ENCODE measurements at places on chromosomes 2 and 18.

GRCh38 chr18:61955644-61956043 is 62.8 kb upstream of the RNF152 start:
- H3K36me3 ChIP-seq, result peaks cover 2% of the 10 kb centered on the region
- H3K27ac ChIP-seq, result no peak overlapping the region
- H3K4me3 ChIP-seq, result no peak overlapping the region
- no peak for DNase-seq
- H3K27me3 ChIP-seq, result peaks cover 16% of the 10 kb centered on the region

DNA sequence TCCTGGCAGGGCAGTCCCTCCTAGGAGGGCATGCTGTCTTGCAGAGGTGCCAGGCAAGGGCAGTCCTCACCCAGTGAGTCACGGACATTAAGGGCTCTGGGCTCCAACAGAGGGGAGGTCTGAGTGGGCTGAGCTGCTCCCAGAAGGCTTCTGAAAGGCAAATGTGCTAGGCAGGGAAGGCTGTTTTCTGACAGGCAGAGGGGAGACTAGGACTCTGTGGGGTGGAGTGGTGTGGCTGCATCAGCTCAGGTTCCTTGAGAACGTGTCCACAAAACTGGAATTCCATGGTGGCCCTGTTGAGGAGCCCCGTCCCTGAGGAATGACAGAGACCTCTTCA is 283.5 kb downstream of the MYCN start:
- DNase-seq, result no peak
- H3K4me3 ChIP-seq, result no peak overlapping the region
- no peaks in the 10 kb centered on the region for H3K4me1 ChIP-seq
- no peak overlapping the region for H3K27ac ChIP-seq

GRCh38 chr2:105882341-105882740 is 137.6 kb downstream of the NCK2 start:
- H3K27ac ChIP-seq, result peak overlapping the region; percentile 96
- H3K36me3 ChIP-seq, result peaks cover 10% of the 10 kb centered on the region
- H3K4me1 ChIP-seq, result peaks cover 65% of the 10 kb centered on the region

DNA sequence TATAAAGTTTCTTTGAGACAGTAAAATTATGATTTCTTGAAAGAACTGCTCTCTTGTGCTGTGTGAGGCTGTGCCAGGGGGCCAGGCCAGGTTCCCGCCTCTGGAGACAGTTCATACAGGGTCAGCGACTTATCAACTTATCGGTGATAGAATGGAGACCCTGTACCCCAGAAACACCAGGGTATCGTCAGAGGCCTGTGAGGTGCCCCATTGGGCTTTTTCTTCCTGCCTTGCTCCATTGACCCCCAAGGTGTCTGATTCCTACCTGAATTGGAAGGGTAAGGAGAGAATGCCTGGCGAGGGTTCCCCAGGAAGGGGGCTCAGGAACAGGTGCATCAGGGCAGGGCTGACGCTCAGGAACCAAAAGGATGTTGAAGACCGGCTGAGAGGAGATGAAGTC is 4.3 kb downstream of the DLX1 start:
- peaks cover 33% of the 10 kb centered on the region for H3K4me1 ChIP-seq
- H3K36me3 ChIP-seq, result no peaks in the 10 kb centered on the region
- no peak overlapping the region for H3K4me3 ChIP-seq

GRCh38 chr2:177905640-177906039 is 166.9 kb downstream of the PDE11A start:
- H3K36me3 ChIP-seq, result peaks cover 6% of the 10 kb centered on the region
- peaks cover 23% of the 10 kb centered on the region for H3K27me3 ChIP-seq
- peak overlapping the region; percentile 5 for H3K4me3 ChIP-seq

DNA sequence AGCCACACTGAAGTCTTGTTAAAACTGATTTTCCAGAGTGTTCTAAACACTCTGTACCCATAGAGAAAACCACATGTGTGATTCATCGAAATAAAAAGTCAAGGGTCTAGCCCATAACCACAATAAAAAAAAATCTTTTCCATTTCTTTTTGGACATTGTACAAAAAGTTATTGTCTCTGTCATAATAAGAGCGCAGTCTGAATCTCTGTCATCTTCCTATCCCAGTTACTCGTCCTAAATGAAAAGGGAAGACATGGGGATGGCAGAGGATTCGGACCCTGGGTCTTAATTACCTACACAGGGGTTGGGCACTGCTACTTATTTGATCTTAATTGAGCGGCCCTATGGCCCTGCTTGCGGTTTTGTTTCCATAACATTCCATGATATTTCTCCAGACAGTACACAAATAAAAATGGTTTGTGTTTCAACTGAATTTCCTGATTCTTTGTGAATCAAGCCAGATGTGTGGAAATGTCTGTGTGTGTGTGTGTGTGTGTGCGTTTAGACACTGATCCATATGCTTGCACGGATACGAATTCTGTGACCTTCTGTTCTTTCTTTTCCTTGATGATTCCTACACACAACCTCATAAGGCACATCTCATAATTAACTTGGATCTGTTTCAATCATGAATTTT is 133.4 kb upstream of the SPATS2L start:
- H3K4me3 ChIP-seq, result no peak overlapping the region
- H3K4me1 ChIP-seq, result no peaks in the 10 kb centered on the region
- H3K27me3 ChIP-seq, result peaks cover 6% of the 10 kb centered on the region
- H3K27ac ChIP-seq, result no peak overlapping the region
- no peaks in the 10 kb centered on the region for H3K36me3 ChIP-seq

DNA sequence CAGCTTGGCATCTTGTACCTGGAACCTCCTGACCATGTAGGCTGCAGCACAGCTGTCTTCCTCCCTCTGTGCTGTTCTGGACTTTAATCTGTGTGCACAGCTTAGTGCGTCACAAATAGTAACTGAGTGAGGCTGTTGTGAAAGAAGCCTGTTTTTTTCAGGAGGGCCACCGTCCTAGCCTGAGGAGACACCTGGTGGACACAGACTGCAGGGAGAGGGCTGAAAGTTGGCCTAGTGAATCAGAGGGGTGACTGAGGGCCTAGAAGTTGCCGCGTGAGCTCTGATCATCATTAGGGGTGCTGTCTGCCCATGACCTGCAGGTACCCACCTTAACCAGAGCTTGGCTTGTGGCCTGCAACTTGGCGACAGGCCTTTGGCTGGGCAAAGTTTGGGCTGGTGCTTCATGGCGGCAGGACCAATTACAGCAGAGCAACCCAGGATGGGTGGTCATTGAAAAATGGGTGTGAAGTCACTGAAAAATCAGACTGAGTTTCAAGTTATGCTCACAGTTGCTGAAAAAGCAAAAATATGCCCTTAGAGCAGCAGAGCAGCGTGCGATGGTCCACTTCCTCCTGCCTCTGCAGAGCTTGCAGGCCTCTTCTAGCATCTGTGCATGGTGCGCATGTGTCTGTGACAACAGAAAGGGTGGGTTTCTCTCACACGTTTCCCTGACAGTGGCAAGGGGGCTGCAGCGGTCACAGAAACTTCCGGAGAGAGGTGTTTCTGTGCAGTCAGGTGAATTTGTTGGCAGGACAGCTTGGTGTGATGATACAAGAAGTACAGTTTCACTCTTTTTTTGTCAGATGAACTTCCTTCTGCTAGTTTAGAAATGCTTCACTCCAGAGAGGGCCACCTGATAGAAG is 9.6 kb downstream of the GDF7 start:
- DNase-seq, result no peak
- peaks cover 36% of the 10 kb centered on the region for H3K27me3 ChIP-seq
- peaks cover 9% of the 10 kb centered on the region for H3K4me1 ChIP-seq
- H3K27ac ChIP-seq, result no peak overlapping the region
- H3K36me3 ChIP-seq, result peaks cover under 1% of the 10 kb centered on the region

GRCh38 chr18:22637787-22638186 is 220.1 kb upstream of the CTAGE1 start:
- no peak for DNase-seq
- H3K27ac ChIP-seq, result no peak overlapping the region
- H3K27me3 ChIP-seq, result no peaks in the 10 kb centered on the region
- H3K36me3 ChIP-seq, result no peaks in the 10 kb centered on the region

All from T-helper 17 cell (primary cell).